ENCODE measurements at places on chromosomes 16 and 17.

DNA sequence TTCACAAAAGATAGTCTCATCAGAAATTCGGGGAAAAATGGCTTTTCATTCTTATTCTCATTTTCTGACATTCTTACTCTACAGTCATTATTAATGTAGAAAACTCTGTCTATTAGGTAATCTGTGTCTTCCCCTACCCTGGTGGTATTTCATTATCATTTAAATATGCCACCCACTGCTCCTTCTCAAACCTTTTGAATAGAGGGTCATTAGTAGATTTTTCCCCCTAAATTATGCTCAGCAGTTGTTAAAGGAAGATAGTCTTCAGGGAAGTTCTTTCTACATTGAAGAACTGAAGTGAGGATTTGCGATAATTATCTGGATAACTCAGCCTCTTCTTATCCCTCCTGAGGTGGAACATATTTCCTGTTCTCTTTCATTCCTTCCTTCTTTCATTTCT is 989.5 kb upstream of the RBFOX1 start:
- no peak for DNase-seq

- no peak for DNase-seq
These were observed 1.6 kb upstream of the PECAM1 start for GRCh38 chr17:64392300-64392699.

GRCh38 chr16:1610899-1611632 is 806 bp downstream of the IFT140 start:
- no peak for DNase-seq

DNA sequence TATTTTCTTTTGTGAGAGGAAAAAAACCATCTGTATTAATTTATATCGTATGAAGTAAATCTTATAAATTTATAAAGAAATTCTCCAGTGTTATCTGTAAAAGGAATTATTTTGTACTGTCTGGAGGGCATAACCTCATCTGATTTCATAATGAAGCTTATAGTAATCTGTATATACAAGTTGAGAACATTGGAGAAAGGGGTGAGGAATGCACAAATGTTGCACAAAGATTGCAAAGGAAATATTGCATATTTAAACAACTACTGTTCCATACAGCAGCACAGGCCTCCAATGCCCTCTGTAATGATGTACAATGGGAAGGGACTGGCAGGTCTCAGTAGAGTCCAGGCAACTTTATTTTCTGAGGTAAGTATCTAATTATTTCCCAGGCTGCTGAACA is 50.8 kb upstream of the KCNJ16 start:
- no peak for DNase-seq

Data from cerebellum (tissue), 4 donors.